ENCODE measurements at places on chromosomes 6 and 20.

DNA sequence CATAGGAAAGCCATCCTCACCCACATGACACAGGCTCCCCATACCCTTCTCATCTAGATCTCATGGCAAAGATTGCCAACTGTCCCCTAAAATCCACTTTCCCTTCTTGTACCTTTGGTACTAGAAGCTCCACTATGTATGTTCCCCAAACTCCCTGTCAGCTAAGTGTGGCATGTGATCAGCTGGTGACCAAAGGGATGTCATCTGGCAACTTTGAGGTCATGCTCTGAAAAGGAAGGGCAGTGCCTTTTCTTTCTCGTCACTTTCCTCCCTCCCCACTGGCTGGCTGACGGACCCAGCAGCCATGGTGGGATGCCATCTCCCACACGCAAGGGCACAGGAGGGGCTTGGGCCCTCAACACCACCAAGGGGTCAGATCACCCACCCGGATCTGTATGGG lies 23.8 kb upstream of the TAF8 start:
- no peak for DNase-seq

- no peak for DNase-seq
Observed at GRCh38 chr6:151722342-151722741, 85.1 kb upstream of the ESR1 start.

- no peak for DNase-seq
Observed at GRCh38 chr6:142551274-142551811, 249.5 kb downstream of the ADGRG6 start.

GRCh38 chr6:48809245-48809644 lies 653.8 kb downstream of the MMUT start:
- DNase-seq, result no peak

- DNase-seq, result peak; percentile 95
Observed at GRCh38 chr6:40957616-40958492, 81.2 kb downstream of the UNC5CL start.

GRCh38 chr6:145138469-145139139 lies 596.7 kb downstream of the EPM2A start:
- DNase-seq, result no peak

DNA sequence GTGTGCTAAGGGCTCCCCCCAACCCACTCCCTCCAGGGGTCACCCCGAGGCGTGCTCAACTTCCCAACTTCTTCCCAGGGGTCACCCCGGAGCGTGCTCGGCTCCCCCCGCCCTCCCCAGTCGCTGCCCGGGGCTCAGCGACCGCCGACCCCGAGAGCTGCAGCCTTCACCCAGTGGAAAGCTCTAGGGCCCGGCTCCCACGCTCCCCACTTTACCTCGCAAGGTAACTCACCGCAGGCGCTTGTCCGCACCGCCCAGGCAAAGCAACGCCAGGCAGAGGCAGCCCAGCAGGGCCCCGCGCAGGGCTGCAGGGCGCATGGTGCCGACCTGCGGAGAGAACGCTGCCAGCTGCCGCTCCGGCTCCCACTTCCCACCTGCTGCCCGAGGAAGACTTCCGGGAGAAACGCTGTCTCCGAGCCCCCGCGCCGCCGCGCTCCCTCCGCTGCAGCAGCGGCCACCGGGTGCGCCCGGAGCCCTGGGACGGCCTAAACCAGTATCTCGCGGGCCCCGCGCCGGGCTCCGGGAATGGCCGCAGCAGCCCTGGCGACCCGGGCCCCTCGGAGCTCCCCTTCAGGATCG lies 396 bp downstream of the RNASET2 start:
- no peak for DNase-seq

GRCh38 chr20:3692706-3693294 lies 11.0 kb upstream of the ADAM33 start:
- no peak for DNase-seq

DNA sequence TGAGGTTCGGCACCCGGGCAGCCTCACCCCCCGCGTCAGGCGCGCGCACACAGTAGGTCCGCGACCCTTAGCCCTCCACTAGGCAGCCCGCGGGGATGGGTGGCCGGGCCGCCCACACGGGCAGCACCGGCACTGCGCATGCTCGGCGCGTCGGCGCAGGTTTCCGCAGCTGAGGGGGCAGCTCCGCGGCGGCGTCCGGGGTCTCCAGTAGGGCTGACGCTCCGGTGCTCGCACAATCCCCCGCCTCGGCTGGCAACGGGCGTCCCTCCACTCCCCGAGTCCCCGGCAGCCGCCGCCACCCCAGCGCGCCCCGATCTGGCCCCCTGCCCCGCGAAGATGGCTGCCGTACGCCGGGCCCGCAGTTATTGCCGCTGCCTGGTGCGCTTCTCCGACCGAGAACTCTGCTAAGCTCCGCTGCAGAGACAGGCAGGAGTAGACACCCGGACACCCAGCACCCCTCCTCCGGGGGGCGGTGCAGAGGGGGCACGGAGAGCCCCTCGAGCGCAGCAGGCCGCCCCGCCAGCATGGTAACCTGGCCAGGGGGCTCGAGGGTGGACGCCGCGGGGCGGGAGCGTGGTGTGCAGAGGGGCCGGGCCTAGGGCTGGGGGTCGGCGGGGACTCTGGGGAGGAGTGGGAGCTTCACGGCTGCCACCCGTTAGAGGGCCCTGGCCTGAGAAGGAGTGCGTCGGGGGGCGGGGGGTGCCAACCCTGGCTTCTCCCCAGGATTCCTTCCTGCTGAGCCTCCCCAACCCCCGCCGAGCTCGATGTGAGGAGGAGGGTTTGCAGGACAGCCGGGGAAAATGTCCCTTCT lies at the start of gene FBXO9:
TSS of gene FBXO9 (plus strand) at position 139 of the 811 bp plus-strand sequence. CDS start at position 525, 386 bp downstream.
- peak; percentile 59 for DNase-seq

GRCh38 chr20:953742-954141 lies 37.6 kb upstream of the ANGPT4 start:
- no peak for DNase-seq

DNA sequence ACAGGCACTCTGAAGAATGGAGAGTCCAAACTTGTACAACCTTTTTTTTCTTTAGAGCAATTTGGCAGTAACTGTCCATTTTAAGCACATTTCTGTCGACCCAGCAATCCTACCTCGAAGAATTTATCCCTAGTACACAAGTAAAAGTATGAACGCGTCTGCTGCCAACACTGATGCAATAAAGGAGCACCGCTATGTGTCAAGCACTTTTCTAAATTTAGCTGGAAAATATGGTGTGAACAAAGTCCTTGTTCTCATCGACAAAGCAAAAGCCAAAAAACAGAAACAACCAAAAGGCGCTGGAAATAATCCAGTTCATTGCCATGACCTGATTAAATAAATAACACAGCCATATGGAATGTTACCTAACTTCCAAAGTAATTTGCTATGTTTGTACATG lies 1.1 kb downstream of the DPM1 start:
- DNase-seq, result peak; percentile 27

DNA sequence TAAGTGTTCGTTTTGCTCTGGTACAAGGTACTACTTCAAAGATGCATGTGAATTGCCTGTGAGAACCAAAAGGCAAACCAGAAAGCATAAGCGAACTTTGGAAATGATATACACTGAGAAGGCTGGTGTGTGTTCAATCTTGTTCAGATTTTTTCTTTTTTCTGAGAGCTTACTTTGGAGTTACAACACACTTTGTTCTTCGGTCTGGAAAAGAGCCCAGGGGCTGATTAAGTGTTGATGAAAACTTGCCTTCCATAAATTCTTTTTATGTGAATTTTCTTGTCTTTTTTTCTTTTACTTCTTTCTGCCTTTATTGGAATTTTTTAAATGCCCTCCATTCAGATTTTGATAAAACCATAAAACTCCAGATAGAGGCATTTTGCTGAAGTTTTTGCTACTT lies 395.1 kb upstream of the SASH1 start:
- DNase-seq, result peak; percentile 72

DNA sequence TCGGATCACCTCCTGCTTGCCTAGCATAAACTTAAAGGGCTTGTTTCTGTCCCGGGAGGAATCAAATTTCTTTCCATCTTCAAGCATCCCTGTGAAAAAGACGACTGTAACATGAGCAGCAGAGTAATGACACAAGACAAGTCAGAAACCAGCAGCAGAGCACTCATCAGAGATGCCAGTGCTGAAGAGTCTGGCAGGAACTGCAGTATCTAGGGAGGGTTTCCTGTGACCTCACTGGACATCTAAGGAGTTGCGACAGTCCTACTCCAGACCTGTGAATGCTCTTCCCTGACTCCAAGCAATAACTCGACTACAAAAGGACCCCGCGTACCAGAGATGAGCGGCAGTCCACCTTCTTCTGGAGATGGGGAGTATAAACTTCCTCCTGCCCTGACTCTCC lies 17.3 kb downstream of the FKBP1A start:
- DNase-seq, result peak; percentile 68

GRCh38 chr6:69061066-69061465 lies 426.0 kb downstream of the ADGRB3 start:
- DNase-seq, result peak; percentile 3

- DNase-seq, result no peak
Observed at GRCh38 chr6:139117734-139118133, 17.1 kb upstream of the HECA start.

DNA sequence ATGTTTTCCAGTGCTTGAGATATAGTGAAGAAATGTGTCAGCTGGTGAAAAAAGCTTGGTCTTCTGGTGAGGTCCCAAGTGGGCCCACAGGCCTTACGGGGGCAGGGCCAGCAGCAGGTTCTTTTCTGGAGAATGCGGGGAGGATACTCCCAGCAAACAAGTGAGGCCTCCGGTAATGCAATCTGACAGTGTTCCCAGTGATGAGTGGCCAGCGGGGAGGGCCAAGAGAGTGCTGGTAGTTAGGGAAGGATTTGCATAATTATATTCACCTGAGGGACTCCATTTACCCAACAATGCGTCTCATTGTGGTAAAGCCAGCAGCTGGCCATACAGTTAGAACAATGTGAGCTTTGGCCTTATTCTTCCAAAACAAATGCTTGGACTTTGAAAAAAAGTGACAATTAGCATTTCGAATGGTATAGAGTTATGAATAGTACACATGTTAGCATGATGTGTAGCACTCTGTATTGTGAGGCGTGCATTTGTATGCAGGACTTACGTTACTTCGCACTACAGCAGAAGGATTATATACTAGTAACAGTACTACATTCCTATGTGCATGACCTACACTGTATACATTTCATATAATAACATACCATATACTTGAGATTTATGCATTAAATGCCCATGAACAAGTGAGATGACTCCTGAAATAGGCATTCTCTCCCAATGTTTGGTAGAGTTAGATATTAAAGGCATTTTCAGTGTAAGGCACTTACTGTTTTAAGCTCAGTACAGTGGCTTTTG lies 69.8 kb downstream of the MYB start:
- DNase-seq, result peak; percentile 20

GRCh38 chr6:36633915-36634314 lies 39.8 kb downstream of the SRSF3 start:
- DNase-seq, result peak; percentile 71

GRCh38 chr6:5995949-5996713 lies 10.6 kb downstream of the NRN1 start:
- peak; percentile 93 for DNase-seq
